ENCODE measurements at places on chromosomes 6 and 20. TPM values are rescaled to one million over a fixed set of nuclear protein-coding genes. Genes with fewer than 3 reads are reported as not detected.

Gene HAO1
- total RNA-seq = not detected

Gene CNR1
- total RNA-seq = 2.5 TPM

DNA sequence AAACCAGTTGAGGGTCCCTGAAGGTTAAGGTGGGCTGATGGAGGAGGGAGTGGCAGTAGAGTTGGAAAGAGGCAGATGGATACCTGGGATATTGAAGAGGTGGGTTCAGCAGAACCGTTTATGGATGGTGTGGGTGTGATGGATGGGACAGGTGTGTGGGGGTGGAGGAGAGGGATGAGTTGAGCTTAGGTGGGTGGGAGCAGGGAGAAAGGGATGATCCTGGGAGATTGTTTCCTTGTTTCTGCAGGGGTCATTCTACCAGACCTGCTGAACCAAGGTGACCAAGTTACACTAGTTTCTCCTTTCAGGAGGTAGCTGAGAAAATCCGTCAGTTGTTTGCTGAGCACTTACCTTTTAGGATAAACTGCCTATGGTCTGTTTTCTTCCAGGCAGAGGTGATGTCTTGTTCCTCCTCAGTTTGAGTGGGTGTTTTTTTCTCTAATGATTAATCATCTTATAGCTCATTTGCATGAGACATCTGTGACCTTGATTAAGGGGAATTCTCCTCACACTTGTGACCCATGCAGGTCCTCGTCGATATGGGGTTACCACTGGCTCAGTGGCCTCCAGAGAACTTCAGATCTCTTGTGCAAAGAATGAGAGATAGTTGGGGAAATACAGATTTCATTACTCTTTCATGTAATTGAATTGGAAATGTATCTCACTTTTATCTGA is 53.0 kb downstream of the FARS2 start:
- DNase-seq = no peak

Gene BEND6
- not detected for total RNA-seq

DNA sequence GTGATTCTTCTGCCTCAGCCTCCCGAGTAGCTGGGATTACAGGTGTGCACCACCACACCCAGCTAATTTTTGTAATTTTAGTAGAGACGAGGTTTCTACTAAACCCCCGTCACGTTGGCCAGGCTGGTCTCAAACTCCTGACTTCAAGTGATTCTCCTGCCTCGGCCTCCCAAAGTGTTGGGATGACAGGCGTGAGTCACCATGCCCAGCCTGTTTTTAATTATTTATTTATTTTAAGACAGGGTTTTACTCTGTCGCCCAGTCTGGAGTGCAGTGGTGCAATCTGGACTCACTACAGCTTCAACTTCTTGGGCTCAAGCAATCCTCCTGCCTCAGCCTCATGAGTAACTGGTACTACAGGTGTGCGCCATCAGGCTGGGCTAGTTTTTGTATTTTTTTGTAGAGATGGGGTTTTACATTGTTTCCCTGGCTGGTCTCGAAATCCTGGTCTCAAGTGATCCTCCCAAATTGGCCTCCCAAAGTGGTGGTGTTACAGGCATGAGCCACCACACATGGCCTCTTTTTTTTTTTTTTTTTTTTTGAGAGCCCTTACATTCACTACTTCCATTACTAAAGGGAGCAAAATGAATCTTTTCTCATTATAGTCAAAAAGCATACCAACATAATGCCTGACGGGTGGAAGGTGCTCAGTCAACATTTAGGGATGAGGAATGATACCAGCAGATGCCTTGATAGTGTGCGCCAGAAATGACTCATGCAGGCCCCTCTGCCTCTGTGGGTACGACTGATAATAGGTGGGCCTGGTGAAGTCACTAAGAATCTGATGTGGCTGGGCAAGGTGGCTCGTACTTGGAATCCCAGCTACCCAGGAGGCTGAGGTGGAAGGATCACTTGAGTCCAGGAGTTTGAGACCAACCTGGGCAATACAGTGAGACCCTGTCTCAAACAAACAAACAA is 17.8 kb upstream of the RALGAPB start:
- no peak for DNase-seq

DNA sequence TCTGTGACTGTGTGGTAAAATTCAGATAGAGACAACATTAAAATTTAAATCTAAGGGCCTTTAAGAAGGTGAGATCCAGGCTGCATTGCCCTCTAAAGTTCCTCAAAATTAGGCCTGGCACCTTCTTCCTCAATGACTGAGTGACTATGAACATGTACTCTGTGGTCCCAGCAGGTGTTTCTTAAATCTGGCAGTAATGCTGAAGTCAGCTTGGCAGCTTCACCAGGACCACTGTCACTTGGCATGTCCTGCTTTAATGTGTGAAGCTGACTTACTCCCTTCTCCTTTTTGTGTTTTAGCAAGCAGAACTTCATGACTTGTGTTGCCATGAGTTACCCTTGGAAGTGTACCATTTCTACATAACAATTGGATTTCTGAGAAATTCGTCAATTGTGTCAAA is 141.7 kb downstream of the NKAIN2 start:
- DNase-seq = no peak

GRCh38 chr6:77097940-77098339 is 365.4 kb downstream of the HTR1B start:
- DNase-seq = no peak

DNA sequence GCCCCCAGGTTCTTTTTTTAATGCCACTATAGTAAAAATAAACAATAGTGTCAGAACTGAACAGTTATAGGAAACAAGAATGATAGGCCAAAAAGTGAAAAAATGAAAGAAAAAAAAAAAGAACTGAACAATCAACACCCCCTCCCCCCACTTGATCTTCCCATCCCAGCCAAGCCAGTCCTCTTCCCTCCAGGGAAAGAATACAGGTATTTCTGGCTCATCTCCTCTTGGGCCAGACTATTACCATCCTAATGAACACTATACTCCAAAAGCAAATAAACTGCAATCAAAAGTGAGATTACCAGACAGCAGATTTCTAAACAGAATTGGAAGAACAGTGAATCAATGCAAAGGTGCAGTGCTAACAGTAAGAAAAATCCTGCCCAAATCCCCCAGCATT is 21.3 kb upstream of the C20orf203 start:
- DNase-seq = no peak

DNA sequence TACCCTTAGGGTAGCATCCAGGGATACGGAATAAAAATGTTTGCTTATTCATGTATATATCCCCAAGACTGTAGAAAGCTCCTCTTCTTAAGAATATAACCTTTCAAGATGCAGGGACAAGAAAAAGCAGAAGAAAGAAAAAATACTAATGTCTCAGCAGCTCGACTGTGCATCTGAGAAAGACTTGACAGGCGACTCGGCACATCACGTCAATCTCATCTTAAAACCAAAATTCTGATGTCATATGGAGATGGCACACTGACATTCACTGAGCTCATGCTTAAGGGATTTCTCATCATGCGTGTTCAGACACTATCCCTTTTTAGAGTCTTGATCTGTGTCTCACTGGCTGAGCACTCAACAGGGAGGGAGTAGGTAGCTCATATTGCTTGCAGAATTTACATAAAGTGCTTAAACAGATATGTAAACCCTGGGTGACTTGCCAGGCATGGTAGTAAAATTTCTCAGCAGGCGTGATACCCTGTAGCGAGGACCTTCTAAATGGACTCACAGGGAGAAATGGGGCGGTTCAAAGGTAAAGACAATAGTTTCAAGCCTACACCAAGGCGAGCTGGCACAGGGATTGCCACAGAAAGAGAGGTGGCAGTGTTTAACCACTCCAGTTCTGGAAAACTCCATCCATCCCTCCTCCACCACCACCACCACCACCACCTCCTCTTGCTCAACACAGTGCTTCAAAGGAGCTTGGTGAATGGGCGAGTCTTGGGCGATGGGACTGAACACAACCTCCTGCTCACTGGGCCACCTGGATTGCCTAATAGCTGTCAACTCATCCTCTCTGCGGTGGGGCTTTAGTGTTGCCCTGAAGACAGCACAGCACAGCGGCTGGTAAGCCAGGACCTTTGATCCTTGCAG is 330.5 kb downstream of the TFAP2A start:
- DNase-seq = peak; percentile 59

Gene YIPF3
- 66.7 TPM for total RNA-seq

DNA sequence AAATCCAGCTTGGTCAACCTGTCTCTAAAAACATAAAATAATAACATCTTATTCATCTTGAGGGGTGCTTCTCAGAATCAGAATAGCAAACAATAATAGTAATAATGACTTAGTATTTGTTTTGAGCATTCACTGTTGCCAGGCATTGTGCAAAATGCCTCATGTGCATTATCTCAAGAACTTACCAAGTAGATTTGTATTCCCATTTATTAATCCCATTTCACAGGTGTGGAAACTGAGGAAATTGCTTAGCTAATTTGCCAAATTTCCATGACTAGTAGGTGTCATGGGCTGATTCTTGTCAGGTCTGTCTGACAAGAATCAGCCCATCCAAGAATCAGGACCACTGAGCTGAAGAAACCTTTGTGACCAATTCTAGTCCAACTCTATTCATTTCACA is 5.5 kb downstream of the TTBK1 start:
- DNase-seq = no peak

DNA sequence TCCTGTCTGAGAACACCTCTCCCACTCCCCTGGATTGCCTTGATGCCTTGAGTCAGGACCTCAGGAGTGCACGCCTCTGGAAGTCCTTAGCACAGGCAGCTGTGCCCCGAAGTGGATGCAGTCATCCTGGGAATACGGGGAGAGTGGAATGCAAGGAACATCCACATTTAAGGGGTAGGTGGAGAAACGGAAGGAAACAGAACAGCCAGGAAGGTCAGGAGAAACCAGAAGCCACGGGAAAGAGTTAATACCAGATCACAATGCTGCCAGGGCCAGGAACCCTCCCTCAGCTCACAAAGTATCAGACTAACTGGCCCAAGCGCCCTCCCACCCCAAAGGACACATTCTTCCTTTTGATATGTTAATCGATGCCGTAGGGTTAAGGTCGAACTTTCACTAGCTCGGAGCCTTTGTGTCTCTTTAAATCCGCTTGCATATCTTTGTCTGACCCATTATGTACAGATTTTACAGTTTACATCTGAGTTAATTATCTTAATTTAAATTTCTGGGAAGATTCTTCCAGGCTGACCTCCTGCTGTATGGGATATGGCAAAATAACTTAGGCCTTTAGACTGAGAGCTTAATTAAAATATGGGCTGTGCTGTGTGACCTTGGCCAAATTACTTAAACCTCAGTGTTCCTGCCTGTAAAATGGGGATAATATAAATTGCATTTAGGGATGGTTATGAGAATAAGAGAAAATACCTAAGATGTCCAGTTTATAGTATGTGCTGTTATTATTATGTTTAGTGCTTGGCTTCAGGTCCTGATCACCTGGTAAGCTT is 24.0 kb upstream of the CCND3 start:
- no peak for DNase-seq

- no peak for DNase-seq
These were observed 1.7 kb upstream of the TGM2 start for GRCh38 chr20:38166703-38167233.

GRCh38 chr6:90720404-90720803 is 133.5 kb upstream of the MAP3K7 start:
- DNase-seq = no peak

- DNase-seq = no peak
These were observed 385.1 kb downstream of the SMOC2 start for GRCh38 chr6:168826078-168826390.

GRCh38 chr20:9600562-9600961 is 86.2 kb downstream of the LAMP5 start:
- peak; percentile 10 for DNase-seq

Measured in Karpas-422 (cell line).